ENCODE measurements at places on chromosomes 13 and 19. TPM values are rescaled to one million over a fixed set of nuclear protein-coding genes. Genes with fewer than 3 reads are reported as not detected.

The ZNF415 gene
- 1.0 TPM for total RNA-seq

The AP1M2 gene
- 78.9 TPM for total RNA-seq

The MARK4 gene
- total RNA-seq: 21.3 TPM

The KXD1 gene
- 181 TPM for total RNA-seq

The ZFR2 gene
- not detected for total RNA-seq

The GNG14 gene
- total RNA-seq: not detected

The NMRK2 gene
- total RNA-seq: not detected

Measured in hair follicular keratinocyte (primary cell).